ENCODE measurements at places on chromosomes 7 and 10.

DNA sequence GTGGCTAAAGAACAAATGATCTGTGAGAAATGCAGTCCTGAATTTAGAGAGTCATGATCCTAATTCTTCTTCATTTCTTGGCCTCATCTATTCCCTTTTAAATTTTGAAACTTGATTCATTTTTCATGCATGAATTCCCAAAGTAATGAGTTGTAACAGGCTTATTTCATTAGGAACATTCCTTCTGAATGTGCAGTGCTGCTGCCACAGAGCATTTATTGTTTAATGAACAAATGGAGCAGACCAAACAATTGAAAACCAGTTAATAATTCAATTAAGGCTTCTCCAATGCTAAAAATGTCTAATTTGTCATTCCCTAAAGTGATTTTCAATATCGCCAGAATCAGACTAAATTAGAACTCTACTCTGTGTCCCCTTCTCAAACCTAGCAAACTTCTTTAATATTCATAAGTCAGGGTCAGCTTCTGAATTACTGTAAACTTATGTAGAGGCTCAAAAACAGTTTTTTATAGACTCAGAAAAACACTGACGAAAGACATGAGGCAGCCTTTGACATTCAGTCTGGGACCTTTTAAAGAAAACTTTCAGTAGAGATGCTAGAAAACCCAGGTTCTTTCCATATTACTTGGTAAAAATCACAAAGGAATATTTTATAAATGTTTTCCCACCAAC lies 14.5 kb downstream of the LSMEM1 start:
- DNase-seq: no peak

DNA sequence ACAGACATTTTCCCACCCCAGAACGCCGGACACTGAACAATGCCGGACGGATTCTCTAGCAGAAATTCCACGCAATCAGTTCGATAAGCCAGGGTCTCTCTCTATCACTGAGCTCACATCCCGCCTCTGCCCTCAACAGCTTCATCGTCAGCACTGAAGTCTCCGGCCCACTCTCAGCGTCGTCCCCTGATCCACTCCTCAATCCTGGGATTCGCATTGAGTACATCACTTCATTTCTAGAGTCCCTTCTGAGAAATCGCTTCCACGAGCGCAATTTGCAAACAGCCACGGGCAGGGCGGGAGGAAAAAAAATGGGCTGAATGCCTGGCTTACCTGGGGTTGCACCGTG lies 365 bp downstream of the YME1L1 start:
- DNase-seq: no peak

GRCh38 chr10:17661510-17661909 lies 17.6 kb downstream of the STAM start:
- no peak for DNase-seq

DNA sequence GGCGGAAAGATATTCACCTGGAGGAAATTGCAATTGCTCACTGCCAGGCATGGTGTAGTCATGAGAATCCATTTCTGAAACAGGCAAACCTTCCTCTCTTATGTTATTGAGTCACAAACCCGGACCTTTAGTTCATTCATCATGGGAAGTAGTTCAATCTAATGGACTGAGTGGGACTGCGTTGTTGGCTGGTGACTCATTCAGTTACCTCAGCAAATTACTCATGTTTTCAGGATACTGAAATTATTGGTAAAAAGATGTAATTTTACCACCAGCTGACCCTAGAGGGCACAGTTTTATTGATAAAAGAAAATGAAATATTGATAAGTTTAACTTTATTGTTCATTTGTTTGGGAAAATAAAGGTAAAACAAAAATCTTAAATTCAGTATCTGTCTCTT lies 1194.4 kb upstream of the SORCS1 start:
- DNase-seq: no peak

DNA sequence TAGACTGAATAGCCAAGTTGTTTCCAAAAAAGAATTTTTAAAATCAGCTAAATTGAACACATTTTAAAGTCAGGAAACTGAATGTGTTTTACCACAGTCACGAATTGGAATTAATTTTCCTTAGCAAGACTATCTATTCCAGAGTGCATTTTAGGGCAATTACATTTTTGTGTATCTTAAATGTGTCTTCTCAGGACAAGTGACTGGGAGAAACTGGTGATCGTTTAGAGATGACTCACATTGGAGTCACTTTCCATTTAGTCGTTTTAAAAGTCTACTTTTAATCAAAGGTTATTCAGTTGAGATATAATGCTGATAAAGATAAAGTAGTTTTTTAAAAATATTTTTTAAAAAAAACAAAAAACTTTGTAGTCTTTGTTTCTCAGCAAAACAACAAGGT lies 191.7 kb upstream of the SLC26A5 start:
- DNase-seq: no peak

- no peak for DNase-seq
Measured at GRCh38 chr10:126350216-126350992, 37.9 kb downstream of the ADAM12 start.

DNA sequence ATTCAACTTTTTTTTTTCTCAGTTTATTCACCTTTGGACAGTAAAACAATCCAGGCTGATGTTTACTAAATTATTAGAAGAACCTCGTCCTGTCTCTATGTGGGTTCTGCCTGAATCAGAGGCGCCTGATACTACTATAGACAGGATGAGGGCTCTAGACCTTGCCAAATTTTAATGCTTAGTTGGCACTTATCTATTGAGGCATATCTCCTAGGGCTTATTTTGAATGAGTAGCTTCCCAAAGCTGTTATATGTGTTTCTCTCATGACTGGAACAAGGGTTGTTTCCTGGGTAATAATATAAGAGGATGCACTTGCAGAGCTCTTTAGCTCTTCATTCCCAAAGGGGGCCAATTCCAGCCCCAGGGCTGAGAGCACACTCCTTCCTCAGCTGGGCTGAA lies 23.6 kb downstream of the HECW1 start:
- DNase-seq: no peak
